AG08396 (cell line): ENCODE measurements at places on chromosomes 5 and 9.

GRCh38 chr5:178234750-178235587 is 2.4 kb upstream of the PHYKPL start:
- DNase-seq = peak; percentile 85

GRCh38 chr5:17429353-17429752 is 68.7 kb upstream of the TAF11L2 start:
- DNase-seq = no peak

GRCh38 chr9:93188426-93189368 is 4.8 kb downstream of the WNK2 start:
- no peak for DNase-seq

GRCh38 chr5:107168848-107169752 is 501.6 kb downstream of the EFNA5 start:
- no peak for DNase-seq

DNA sequence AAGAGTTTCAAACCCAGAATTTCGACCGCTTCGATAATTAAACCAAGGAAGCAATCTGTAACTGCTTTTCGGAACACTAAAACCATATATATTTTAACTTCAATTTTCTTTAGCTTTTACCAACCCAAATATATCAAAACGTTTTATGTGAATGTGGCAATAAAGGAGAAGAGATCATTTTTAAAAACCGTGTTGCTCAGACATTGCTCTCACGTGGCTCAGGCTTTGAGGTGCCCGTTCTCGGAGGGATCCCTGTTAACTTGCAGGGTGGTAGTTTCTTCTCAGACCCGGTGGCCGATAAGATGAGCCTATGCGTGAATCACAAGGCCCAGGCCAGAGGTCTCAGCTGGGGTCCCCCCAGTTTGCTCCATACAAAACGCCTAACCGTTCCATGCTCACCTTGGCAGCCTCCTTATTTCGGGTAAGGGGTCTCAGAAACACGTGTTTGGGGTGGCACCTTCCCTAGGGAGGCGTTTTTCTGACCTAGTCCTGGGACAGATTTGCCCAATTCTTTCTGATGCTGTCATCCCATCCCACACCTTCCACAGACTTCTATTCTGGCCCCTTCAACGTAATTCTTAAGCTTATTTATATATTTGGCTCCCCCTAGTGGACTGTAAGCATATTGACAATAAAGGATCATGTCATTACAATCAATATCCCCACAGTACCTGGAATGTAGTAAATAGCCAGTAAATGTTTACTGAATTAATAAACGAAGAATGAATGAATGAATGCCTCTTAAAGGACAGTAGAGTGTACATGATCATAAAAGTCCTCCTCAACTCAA is 48.1 kb downstream of the THBS4 start:
- peak; percentile 76 for DNase-seq

- peak; percentile 53 for DNase-seq
Observed at GRCh38 chr9:122087406-122088200, 5.5 kb downstream of the TTLL11 start.

DNA sequence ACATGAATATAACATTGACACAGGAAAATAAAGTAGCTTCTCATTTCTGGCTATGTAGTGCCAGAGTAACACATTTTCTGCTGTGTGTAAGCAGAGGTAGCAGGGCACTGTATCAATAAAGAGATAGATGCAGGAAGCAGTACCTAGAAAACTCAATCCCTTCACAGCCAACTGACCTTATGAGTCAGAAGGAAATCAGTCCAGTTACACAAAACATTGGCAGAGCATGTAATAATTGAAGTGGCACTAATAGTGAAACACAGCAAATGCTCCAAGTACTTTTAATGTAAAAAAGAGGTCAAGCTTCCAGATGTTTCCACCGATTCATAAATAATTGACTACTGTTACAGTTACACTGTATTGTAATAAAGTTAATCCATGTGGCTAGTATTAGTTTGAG is 706.6 kb downstream of the EFNA5 start:
- DNase-seq = no peak

GRCh38 chr5:80092486-80093107 is 57.4 kb downstream of the THBS4 start:
- DNase-seq = no peak

GRCh38 chr5:131230406-131230805 is 33.4 kb upstream of the CDC42SE2 start:
- no peak for DNase-seq

DNA sequence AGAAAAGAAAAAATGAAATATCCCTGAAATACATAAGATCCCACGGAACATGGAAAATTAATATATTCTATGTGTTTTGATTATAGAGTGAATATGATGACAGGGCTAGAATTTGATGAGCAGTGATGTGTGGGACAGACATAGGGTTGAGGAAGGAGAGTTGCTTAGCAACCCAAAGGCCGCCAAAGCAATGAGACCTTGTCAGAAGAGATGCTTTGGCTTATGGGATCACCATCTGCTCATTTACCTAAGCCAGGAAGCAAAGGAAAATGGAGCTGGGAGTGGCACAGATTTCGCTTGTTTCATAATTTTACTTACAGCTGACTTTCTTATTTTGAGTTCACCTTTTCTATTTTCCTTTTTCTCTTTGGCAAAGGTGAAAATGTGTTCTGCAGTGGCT is 20.9 kb upstream of the HAPLN1 start:
- DNase-seq = no peak
